Stimulated activated CD8-positive, alpha-beta memory T cell treated with anti-CD3 and anti-CD28 coated beads, Interleukin-2, amount 100 ng/mL, for 1 hour (primary cell): ENCODE measurements at places on chromosomes 3 and 15.

GRCh38 chr15:75371901-75372688 lies 3.7 kb upstream of the MAN2C1 start:
- DNase-seq = no peak

DNA sequence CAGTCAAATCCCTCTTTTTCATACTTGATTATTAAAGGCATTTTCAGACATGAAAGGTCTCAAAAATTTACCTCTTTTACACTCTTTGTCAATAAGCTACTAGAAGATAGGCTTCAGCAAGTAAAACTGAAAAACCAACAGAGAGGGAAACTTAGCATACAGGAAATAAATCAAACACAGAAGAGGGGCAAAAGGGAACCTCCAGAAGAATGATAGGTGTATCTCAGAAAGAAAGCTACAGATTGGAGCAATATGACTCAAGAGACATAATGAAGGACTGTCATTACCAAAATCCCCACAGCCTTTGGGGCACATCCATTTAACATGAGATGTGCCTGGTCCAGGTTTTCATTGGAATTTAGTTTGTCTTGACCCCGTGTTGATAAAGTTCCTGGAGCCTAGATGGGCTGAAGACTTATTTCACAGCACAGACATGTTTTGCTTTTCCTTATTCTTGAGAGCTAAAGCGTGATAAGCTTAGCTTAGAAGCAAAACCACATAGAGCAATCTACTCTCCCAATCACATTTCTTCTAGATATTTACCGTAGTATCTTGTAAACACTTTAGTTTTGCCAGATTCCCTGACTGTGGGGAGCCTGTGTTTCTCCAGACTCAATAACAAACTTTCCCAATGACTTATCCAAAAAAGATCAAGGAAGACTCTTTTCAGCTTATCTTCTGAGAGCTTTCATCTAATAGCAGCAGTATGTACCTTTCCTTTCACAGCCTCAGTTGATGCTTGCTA lies 11.7 kb downstream of the LRRFIP2 start:
- no peak for DNase-seq

- DNase-seq = no peak
Measured at GRCh38 chr3:193971261-193971751, 164.6 kb upstream of the HES1 start.

DNA sequence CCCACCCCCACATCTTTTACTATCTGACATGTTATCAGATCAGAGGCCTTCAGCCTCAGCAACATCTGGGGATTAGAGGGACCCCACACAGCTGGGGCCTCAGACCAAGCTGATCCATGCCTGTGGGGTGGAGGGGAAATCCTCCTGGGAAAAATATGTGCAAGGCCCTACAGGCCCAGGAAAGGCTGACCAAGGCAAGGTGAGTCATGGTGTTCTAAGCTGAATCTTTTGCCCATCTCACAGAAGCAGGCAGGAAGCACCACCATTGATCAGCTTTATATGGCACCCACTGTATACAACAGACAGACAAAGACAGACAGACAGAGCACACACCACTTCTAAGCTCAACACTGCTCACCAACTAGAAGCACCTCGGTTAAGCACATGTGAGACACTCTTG lies 12.4 kb upstream of the PARP6 start:
- no peak for DNase-seq

- DNase-seq = no peak
Measured at GRCh38 chr15:28889346-28889745, 3.6 kb downstream of the APBA2 start.

DNA sequence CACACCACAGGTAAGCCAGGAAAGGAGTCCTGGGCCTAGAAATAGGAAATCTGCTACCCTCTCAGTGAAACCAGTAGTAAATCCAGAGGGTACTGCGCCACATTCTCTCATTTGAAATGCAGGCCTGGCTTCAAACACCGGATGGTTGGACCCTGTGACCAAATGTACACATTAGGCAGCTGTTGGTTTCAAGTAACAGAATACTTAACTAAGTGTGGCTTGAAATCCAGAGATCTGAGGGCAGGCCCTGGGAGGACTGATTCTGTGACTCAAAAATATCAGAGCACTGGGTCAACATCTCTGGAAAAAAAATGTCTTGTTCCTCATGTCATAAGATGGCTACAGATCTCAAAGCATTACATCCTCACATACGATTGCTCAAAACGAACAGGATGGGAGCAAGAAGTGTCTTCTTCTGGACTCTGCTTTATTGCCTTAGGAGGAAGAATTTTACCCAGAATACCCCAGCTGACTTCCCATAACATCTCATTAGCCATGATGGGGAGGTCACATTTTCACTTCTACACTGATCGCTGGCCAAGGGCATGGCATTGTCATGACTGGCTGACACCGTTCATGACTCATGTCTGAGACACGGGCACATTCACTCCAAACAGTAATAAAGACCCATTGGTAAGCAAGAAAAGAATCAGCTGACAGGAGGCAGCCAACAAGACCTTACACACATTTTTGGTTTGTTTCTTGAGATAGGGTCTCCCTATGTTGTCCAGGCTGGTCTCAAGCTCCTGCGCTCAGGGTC lies 166.0 kb downstream of the ARRDC4 start:
- no peak for DNase-seq

- DNase-seq = no peak
Measured at GRCh38 chr15:31255732-31256377, 70.8 kb upstream of the KLF13 start.

- DNase-seq = no peak
Measured at GRCh38 chr3:86771741-86772512, 219.0 kb downstream of the VGLL3 start.

DNA sequence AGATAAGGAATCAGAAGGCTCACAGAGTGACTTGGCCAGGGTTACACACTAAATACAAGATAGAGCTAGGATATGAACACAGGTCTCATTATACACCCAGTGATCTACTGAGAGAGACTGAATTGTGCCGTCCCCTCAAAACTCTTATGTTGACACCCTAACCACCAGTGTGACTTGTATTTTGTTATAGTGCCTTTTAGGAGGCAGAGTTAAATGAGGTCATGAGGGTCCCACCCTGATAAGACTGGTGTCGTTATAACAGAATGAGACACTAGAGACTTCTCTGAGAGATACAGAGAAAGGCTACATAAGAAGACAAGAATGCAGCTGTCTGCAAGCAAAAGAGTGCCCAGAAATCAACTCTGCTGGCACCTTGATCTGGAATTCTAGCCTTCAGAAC lies 12.6 kb downstream of the KPNA1 start:
- DNase-seq = no peak

DNA sequence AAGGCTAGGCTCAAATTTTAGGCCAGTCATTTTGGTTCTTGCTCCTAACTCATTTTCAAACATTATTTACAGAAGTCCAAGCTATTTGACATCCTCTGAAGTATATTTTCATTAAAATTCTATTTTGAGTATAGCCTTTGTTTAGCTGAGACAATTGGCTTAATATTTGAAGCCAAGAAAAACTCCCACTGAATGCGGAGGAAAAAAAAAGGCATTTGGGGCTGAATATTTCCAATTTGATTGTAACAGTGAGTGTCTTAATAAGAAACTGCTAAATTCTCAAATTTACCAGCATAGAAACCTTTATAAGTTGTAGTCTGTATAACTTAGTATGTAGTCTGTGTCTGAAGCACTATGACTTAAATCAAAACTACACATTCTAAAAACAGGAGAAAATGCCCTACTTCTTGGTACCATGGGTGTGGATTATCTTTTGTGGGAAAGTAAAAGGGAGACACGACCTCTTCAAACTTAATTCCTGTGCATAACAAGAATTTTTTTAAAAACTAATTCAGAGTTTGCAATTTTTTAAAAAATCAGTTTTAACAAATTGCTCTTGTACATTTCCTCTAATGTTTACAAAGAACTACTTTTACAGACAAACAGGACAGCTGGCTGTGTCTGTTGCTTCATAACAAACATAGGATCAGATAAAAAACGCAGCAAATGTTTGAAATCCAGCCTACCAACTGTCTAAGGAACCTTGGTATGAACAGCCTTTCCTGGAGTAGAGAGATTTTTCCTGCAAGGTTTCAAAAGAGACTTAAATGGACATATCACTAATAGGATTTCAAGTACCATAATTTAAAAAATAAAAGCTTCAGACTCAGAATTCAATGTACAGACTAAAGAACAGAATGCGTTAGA lies 52.7 kb upstream of the LMOD3 start:
- no peak for DNase-seq

- DNase-seq = no peak
Measured at GRCh38 chr15:93451265-93451664, 362.3 kb upstream of the RGMA start.

- no peak for DNase-seq
Measured at GRCh38 chr3:42698911-42699230, 3.7 kb downstream of the HHATL start.

- no peak for DNase-seq
Measured at GRCh38 chr3:196055683-196056270, 26.1 kb downstream of the TFRC start.

GRCh38 chr3:8458238-8458661 lies 43.4 kb upstream of the LMCD1 start:
- DNase-seq = no peak

DNA sequence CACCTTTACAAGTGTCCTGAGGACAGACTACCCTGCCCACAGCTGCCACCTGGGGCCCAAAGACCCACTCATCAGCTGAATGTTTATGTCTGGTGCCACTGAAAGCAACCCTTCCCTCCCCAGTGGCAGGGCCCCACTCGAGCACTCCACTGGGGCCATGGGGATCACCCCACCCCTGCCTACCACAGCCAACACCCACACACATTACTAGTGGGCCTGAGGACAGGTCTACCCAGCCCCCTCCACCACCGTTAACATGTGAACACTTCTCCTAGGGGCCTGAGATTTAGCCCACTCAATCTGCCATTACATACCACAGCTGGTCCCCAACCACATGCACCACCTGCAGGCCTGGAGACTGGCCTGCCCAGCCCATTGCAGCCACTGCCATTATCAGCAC lies 52.3 kb downstream of the ADAM10 start:
- no peak for DNase-seq

- no peak for DNase-seq
Measured at GRCh38 chr15:74182131-74182530, 8.6 kb downstream of the ISLR start.

GRCh38 chr15:53580366-53580765 lies 179.1 kb downstream of the WDR72 start:
- DNase-seq = no peak

- DNase-seq = no peak
Measured at GRCh38 chr3:197746801-197747237, 2.9 kb upstream of the FYTTD1 start.

GRCh38 chr3:79810581-79810980 lies 42.8 kb upstream of the ROBO1 start:
- no peak for DNase-seq

DNA sequence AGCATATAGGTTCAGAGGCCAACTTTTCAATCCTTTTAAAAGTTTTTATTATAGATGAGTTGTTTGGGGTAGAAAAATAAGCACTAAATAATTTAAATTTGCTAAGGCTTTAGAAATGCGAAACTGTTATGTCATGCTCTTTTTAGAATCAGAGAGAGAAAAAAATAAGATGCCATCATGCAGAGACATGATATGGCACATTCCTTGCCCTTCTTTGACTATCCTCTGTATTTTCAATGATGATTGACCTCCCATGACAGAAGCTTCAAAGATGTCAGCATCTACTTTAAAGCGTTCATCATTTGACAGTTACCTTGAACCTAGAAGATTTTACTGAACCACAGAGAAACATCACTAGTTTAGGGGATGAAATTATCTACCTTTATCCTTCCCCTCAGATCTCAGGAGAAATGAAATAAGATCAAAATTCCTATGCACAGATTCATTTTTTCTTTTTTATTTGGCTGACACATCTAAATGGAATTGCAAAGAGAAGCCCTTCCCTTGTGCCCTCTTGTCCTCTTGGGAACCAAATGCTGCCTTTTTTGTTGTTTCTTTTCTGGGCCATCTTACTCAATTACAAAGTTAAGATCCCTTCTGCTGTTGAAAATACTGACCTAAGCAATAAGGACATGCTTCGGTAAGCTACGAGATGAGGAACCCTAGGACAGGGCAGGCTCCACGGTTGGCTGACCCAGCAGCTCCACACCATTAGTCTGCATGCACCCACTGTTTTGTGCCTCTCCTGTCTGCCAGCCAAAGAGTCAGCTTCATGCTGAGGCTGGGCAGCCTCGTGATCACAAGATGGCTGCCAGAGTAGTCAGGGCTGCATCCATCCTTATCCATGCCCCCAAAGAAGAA lies 289.7 kb upstream of the TPM1 start:
- no peak for DNase-seq

DNA sequence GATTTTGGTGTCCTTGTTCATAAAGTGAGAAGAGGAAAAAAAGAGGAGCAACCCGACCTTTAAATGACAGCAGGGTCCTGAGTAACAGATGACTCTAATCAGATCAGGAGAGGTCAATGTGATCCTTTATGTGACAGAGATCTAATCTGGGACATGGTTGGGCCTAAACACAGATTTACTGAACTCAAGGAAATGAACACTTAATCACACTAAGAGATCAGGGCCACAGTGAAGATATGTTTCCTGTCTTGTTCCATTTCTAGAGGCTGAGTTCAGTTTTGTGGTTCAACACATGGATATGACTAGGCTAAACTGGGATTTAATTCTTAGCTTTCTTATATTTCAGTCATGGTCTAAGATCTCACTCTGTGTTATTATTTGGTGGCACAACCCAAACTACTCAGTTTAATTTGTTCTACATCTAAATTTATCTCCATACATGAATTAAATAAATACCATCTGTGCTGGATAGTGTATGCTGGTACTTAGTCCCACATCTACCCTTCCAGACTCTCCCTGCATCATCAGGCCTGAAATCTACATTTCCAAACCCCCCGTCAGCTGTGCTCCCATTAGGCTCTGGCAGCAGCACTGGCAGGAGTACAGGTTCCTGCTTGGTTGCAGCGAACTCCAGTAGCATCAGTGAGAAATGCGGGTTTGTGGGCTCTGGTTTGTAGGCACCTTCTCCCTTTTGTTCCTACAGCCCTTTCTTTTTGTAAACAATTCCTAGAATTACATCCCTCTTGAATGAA lies 22.6 kb downstream of the SFMBT1 start:
- DNase-seq = no peak

- no peak for DNase-seq
Measured at GRCh38 chr3:54188176-54188791, 65.9 kb downstream of the CACNA2D3 start.

DNA sequence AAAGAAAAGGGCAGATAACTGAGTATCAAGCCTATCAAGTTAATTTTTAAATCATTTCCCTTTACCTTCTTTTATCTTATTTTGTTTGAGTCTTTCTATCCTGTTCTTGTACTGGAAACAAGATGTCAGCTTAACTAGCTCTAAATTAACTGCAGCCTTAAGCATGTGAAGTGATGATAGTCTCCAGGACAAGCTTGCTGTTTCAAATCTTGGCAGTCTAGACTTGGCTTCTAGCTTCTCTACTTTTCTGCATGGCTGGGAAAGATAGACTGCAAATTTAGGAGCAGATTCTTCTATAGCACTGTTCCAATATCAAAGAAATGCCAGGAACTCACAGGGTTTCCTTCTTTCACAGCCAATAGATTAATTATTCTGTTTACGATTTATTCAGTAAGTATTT lies 1034.4 kb downstream of the TUSC7 start:
- no peak for DNase-seq

DNA sequence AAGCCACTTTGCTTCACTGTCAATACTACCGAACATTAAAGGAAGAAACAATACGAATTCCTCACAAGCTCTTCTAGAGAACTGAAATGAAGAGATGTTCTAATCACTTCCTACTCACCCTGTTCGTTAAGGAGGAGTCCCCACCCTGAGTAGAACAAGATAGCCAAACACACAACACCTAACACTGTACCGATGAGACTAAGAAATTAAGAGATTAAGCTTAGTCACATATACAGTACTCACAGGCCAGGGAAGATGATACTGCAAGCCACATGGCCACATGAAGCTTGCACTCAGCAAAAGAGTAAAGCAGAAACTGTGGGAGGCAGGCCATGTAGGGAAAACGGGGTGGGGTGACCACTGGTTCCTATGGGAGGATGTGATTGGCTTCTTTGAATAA lies 48.0 kb downstream of the CGGBP1 start:
- DNase-seq = no peak
